CMK (cell line): ENCODE measurements at places on chromosomes 5 and 9.

GRCh38 chr5:112491257-112491656, 72.2 kb upstream of the EPB41L4A start:
- no peak for DNase-seq

DNA sequence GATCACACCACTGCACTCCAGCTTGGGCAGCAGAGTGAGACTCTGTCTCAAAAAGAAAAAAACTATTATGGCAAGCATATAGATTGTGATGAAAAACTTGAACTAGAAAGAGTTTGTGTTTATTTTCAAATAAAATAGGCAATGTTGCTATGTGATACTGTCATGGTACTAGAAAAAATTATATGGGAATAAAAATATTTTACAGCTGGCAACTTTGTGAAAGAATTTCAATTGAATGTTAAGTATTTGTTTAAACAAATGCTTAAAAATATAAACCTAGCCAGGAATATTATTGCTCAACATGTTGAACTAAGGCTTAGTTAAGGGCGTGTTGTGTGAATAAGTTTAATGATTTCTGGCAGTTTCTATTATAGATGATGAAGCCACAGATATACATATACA, 31.7 kb downstream of the HSDL2 start:
- no peak for DNase-seq

DNA sequence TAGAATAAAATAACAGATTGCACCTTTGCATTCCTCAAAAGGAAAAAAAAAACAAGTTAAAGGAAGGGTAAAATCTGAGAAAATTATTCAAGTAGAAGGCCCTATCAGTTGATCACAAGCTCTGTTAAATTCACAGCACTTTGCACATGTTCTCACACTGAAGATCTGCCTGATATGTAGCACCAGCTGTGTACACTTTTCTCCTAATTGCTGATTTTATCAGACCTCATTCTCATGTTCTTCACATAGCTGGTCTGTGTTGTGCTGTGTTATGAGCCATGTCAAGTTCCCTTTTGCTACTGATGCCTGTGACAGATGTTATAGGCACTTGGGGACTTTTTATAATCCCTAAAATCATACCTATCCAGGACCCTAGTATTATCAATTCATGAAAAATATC, 390.4 kb upstream of the PRR16 start:
- no peak for DNase-seq

DNA sequence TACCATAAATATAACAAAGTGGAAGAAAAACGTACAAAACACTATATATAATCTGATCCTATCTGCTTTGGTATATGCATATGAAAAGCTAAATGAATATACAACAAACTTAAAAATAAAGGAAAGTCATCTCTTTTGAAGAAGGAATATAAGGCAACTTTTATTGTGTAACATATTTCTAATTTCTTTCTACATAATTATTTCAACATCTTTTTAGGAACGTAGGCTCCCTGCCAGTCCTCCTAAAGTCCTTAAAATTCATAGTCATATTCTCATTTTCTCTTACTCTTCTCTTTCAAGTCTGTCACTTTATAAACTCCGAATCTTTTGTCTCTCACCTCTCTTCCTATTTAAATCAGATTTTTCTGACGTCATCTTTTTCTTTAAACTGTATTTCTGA, 9.6 kb downstream of the DEPDC1B start:
- DNase-seq, result no peak

DNA sequence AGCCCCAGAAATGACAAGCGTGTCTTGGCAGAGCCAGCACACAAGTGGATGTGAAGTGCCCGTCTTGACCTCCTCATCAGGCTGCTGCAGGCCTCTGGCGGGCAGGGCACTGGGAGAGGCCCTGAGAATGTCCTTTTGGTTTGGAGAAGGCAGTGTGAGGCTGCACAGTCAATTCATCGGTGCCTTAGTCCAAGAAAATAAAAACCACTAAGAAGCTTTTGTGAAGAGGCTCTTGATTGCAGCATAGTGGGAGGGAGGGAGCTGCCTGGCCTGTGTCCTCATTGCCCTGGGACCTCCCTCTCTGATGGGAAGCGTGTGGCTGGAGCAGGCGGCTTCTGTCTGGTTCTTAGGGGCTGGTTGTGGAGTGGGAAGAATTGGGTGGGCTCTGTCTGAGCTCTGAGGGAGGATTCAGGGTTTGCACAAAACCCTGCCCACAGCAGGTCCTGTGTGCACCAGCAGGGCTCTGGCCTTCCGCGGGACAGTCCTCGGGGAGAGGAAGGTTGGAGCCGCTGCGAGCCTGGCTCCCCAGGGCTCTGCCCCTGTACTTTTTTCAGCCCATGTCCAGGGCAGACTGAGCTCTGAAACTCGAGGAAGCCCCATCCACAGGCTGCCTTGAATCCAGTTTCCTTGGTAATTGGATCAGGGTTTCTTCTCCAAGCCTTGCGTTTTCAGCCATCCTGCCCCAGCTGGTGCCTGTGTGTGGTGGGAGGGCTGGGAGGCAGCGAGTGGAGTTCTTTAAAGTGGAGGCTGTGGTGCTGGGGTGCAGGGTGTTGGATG, 1.1 kb downstream of the HRCT1 start:
- no peak for DNase-seq

GRCh38 chr5:169592937-169593650, 9.5 kb downstream of the SPDL1 start:
- DNase-seq, result no peak

GRCh38 chr9:107750741-107751566, 261.4 kb upstream of the KLF4 start:
- DNase-seq, result no peak

GRCh38 chr9:135587658-135588057, 26.1 kb downstream of the PAEP start:
- DNase-seq, result no peak

DNA sequence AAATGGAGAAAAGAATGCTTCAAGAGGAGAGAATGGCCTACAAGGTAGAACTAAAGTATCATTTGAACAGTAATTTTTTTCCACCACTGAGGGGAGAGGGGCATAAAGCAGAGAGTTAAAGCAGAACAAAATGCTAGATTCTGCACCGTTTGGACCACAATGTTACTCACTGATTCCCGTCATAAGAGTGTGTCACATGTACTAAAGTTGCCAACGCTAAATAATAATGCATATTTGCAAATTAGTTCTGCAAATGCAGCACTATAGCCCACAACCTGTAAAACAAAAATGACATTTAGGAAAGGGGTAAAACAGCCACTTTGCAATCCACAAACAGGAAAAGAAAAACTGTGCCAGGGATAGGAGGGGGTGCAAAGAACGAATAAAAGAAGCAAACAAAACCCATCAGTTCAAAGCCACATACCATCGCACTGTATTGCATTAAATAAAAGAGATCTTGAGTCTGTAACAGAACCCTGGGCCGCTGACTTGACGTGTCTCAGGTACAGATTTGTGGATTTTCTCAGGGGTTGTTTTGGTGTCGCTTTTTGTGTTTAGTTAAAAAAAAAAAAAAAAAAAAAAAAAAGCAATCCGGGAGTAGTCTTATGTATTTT, 7.7 kb upstream of the NFIB start:
- no peak for DNase-seq

- no peak for DNase-seq
Observed at GRCh38 chr5:65199993-65200675, 281.6 kb downstream of the ADAMTS6 start.

GRCh38 chr5:43110606-43111170, 10.0 kb upstream of the ZNF131 start:
- no peak for DNase-seq

GRCh38 chr5:115602591-115603125, 379 bp upstream of the TICAM2 start:
- no peak for DNase-seq

DNA sequence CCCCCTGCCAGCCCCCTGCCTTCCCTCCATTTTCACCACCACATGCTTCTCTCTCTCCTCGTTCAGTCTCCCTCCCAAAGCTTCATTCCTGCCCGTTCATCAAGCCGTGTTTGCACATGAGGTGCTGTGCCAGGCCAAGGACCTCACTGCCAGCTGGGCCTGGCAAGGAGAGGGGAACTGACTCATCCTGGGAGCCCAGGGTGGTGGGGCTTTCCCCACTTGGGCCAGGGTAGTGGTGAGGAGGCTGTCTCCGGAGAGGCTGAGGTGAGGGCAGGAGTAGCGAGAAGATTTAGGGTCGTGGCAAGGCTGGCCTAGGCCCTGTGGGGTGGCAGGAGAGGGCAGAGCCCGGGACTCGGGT, 30.4 kb upstream of the NOTCH1 start:
- no peak for DNase-seq

- DNase-seq, result no peak
Observed at GRCh38 chr9:84866396-84867175, 197.1 kb downstream of the NTRK2 start.

DNA sequence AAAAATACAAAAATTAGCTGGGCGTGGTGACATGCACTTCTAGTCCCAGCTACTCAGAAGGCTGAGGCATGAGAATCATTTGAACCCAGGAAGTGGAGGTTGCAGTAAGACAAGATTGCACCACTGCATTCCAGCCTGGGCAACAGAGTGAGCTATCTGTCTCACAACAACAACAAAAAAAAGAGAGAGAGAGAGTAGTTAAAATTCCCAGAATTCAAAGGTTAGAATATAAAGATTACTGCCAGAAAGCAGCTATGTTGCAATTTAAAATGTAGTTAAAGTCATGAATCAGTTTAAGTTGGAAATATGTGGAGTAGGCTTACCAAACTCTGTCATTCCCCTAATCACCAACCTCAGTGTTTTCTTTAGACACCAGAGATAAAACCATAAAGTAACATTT, 58.7 kb upstream of the SUSD1 start:
- no peak for DNase-seq

DNA sequence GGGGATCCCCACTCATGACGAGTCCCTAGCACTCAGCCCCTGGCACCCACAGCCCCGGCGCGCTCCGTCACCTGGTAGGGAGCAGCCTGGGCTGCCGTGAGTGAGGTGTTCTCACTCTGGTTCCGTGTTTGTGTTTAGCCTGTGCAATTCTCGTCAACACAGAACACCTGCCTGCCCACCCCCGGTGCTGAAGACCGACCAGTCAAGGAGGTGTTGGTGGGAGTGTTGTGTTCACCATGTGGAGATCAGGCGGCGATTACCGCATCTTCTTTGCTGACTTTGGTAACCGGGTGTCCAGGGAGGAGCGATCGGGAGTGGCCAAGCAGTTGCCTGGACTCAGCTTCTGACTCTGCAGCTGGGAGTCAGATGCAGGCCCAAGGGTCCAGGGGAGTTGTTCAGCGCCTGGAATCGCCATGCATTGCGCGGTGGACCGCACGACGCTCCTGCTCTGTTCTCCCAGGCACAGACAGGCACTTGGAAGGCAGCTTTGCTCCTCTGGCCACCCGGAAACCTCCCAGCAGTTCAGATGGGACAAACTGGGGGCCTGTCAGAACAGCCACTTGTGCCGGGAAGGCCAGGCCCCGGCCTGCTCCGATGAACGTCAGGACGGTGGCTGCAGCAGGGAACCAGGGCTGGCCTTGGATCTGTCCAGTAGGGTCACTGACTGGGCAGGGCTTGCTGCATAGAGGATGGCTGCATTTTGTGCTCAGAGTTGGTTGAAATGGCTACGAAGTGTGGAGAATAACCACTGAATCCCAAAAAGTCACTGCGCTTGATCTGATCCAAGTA, 28.2 kb downstream of the EXOC3 start:
- no peak for DNase-seq

- no peak for DNase-seq
Observed at GRCh38 chr5:130155345-130156011, 251.2 kb downstream of the CHSY3 start.

DNA sequence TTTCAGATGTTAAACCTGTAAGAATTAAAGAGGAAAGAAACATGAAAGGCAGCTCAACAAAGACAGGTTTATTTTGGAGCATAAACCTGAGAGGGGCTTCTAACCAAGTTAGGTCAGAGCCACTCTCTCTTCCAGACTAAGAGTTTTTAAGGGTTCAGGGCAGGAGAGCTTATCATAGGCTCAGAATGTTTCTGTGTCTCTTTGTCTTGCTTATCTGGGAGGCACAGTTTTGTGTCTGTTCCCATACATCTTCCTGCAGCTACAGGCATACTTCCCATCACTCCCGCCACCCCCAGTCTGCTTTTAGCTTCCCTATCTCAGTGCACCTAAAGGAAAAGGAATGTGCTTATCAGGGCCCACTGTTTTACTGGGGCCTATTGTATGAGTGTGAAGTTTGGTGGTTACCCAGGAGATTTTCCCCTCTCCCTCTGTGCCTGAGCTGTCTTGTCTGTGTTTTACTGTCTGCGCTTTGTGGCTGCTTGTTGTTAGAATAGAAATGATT, 21.9 kb downstream of the CD14 start:
- DNase-seq, result peak; percentile 93

DNA sequence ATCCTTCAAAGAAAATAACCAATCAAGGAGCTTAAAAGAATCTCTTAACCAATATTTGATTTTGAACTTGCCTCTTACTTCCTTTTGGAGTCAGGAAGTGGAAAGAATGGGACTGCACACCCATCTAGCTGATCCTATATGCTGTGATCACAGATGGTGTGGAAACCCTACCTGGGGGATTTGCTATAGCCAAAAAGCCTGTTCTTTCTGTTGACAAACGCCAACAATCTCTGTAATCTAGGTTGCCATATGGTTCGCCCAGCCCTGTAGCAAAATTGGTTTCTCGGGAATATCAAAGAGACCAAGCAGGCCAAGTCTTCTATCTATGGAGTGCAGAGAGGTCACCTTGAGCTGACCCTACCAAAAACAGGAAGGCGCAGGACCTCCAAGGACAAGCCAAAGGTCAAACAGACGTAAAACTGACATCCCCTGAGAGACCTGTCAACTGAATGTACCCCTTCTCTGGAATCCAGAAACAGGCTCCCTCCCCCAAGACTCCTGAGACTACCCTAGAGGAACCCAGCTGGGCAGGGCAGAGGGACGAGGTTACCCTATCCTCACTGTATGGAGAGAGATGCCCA, 19.4 kb downstream of the NRG2 start:
- DNase-seq, result no peak

DNA sequence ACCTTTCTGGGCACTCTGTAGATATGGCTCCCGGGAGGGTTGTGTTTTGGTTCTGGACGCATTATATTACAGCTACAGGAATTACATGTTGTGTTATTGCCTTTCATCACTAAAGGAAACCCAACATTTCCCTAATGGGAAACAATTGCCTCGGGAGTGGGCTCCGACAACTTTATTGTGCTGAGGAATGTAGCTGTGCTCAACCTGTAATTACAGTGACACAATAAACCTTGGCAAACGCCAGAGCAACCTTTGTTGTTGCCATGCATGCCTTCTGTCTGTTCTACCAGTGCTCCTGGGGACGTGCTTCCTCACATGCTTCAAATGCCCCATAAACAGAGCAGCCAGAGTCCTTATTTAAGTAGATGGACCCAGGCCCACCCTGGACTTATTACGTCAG, 182.4 kb downstream of the DIRAS2 start:
- DNase-seq, result no peak

- no peak for DNase-seq
Observed at GRCh38 chr5:56527174-56527573, 288.2 kb upstream of the MAP3K1 start.
